CD4-positive, alpha-beta memory T cell (primary cell): ENCODE measurements at places on chromosomes 16 and 17. TPM values are rescaled to one million over a fixed set of nuclear protein-coding genes. Genes with fewer than 3 reads are reported as not detected.

- H3K4me1 ChIP-seq: peaks cover 33% of the 10 kb centered on the region
- no peaks in the 10 kb centered on the region for H3K27me3 ChIP-seq
- no peak overlapping the region for H3K4me3 ChIP-seq
- H3K27ac ChIP-seq: no peak overlapping the region
These were observed 12.7 kb upstream of the CD300A start for GRCh38 chr17:74453665-74454196.

Gene NUPR1
- total RNA-seq: not detected

- peaks cover 24% of the 10 kb centered on the region for H3K36me3 ChIP-seq
- H3K27ac ChIP-seq: no peak overlapping the region
- H3K27me3 ChIP-seq: no peaks in the 10 kb centered on the region
- no peaks in the 10 kb centered on the region for H3K4me1 ChIP-seq
These were observed 114.9 kb downstream of the SPAG9 start for GRCh38 chr17:51005768-51006167.

Gene PROCA1
- 17.4 TPM for total RNA-seq

Gene LHX1
- total RNA-seq: not detected

GRCh38 chr17:64126918-64127317 is 3.0 kb downstream of the ERN1 start:
- H3K4me3 ChIP-seq: no peak overlapping the region
- peaks cover 83% of the 10 kb centered on the region for H3K4me1 ChIP-seq
- no peaks in the 10 kb centered on the region for H3K27me3 ChIP-seq
- DNase-seq: no peak
- no peak overlapping the region for H3K27ac ChIP-seq
- H3K36me3 ChIP-seq: no peaks in the 10 kb centered on the region

Gene DGKE
- total RNA-seq: 37.7 TPM

DNA sequence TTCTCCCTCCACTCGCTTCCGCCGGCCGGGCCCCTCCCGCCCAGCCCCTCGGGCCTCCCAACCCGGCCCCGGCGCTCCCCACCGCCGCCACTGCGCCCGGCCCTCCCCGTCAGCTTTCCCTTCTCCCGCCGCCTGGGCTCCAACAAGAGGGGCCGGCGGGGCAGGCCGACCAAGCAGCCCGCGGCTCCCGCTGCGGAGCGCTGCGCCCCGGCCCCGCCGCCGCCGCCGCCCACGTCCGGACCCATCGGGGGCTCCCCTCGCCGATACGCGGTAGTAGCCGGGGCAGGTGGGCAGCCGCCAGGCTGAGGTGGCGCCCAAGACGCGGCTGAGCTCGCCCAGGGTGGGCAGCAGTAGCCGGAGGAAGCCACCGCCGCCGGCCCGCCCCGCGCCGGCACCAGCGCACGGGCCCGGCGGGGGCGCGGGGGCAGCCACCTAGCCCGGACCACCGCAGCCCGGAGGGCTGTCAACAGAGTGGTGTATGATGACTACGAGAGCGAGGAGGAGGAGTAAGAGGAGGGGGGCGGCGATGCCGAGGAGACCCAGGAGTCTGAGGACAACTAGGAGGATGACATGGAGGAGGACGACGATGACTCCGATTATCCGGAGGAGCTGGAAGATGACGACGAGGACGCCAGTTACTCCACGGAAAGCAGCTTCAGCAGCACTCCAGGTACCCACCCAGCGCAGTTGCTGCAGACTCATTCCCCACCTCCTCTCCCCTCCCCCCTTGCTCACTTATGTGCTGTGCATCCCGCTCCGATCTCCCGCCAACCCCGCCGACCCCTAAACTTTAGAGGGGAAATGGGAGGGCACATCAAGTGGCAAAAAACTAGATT is 498 bp downstream of the LRRC37B start:
- H3K27me3 ChIP-seq: no peaks in the 10 kb centered on the region
- peak; percentile 28 for DNase-seq
- H3K4me3 ChIP-seq: peak overlapping the region; percentile 44
- no peaks in the 10 kb centered on the region for H3K36me3 ChIP-seq

Gene SOST
- total RNA-seq: not detected

DNA sequence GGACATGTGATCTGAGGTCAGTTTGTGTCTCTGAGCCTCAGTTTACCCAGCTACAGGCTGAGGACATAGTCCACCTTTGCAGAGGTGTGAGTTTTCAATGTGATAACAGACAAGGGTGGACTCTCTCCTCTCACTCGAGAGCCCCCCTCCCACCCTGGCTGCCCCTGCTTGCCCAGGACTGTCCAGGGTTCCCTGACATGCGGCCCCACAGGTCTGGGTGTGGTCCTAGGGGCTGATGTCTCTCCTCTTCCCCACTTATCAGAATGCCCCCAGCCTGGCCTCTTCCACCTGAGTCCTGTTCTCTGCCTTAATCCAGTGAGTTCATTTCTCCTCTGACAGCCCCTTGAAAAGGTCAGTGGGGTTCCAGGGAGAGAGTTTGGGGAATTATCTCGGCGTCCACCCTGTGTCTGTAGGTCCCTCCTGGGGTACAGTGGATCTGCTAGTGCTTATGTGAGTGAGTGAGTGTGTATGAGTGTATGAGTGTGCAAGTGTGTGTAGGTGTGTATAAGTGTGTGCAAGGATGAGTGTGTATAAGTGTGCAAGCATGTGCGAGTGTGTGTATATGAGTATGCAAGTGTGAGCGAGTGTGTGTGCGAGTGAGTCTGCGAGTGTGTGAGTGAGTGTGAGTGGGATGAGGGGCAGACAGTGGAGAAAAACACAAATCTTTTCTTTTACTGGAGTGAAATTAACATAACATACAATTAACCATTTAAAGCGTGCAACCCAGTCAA is 175.0 kb downstream of the IRF8 start:
- H3K27me3 ChIP-seq: no peaks in the 10 kb centered on the region
- H3K4me1 ChIP-seq: no peaks in the 10 kb centered on the region
- no peaks in the 10 kb centered on the region for H3K36me3 ChIP-seq
- H3K4me3 ChIP-seq: no peak overlapping the region
- no peak for DNase-seq
- no peak overlapping the region for H3K27ac ChIP-seq

DNA sequence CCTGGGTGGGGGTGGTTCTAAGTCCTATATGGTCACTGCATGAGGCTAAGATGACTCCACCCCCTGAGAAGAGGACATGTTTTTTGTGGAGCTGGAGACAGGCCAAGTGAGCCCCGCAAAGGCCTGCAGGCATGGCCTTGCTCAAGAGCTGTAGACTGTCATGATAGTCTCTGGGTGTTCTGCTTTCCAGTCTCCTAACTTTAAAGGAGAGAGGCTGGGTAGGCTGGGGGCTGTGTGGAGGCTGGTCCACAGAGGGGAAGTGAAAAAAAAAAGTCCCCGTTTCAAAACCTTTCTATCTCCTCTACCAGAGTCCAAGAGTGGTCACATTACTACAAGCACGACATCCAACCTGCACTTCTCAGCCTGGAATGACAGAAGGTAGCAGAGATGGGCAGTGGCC is 27.1 kb downstream of the CDRT4 start:
- H3K4me3 ChIP-seq: no peak overlapping the region
- no peak for DNase-seq
- H3K36me3 ChIP-seq: no peaks in the 10 kb centered on the region
- H3K27me3 ChIP-seq: no peaks in the 10 kb centered on the region
- H3K4me1 ChIP-seq: peaks cover 21% of the 10 kb centered on the region

Gene KRT15
- not detected for total RNA-seq
